Thoracic aorta (tissue), 2 donors: ENCODE measurements at places on chromosomes 6 and 20. TPM values are rescaled to one million over a fixed set of nuclear protein-coding genes. Genes with fewer than 3 reads are reported as not detected.

PI3 gene
- total RNA-seq: not detected

CRISP3 gene
- total RNA-seq: not detected

DNA sequence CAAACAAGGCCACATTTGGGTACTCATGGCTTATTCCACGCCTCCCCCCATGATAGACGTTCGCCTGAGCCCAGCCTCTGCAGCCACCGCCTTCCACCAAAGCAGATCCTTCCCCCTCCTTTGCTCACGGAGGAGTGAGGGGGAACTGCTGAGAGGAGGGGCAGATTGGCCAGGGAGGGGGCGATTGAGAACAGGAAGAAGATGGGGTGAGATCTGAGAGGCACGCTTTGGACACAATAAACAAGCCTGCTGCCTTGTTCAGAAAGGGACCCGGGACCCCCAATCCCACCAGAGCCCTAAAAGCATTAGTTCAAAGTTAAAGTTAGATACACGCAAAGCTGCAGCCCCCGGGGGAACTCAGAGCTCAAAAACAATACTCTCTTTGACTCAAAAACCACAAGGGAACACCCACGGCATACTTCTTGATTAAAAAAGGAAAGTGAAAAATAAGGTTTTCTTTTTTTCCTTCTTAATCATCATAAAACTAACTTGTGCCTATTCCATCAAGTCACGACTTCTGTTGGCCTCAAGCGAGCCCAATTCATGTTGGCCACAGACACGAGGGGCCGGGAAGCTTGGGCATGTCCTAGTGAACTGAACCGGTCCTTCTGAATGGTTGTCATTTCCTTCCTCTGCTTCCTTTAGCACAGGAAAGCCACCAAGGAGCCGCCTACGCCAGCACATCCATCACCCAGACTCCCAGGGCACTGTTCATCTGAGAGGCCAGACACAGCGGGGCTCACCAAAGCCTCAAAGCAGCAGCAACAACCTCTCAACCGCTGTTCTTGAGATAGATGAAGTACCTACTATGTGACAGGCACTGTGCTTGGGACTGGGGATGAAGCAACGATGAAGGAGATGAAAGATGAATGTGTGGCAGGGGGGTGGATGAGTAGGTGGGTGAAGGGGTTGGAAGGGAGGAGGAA lies 44.7 kb downstream of the NFATC2 start:
- DNase-seq: no peak

TMEM242 gene
- 7.3 TPM for total RNA-seq

- no peak for DNase-seq
These were observed 1.4 kb downstream of the DEFB132 start for GRCh38 chr20:258963-259362.

ADRM1 gene
- total RNA-seq: 98.8 TPM

DNA sequence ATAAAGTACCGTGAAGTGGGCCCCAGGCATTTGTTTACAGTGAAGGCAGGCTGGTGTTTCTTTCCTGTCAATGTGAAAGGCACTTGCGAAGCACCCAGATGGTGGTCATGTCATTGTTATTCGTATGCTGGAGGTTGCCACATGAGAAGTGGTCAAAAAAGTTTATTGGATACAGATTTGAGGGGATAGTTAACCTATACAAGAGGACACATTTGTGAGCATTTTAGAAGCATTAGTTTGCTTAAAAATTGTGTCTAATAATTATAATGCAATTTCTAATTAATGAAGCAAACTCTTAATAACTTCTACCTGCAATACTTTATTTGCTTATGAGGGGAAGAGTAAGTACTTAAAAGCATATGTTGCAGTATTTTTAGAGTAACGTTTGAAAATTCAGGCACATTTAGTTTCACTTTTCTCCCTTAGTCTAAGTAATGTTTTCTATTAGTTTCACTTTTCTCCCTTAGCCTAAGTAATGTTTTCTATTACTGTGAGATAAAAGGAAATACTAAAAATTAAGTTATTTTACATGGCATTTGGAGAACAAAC lies 120.7 kb upstream of the CLDN20 start:
- DNase-seq: no peak

DNA sequence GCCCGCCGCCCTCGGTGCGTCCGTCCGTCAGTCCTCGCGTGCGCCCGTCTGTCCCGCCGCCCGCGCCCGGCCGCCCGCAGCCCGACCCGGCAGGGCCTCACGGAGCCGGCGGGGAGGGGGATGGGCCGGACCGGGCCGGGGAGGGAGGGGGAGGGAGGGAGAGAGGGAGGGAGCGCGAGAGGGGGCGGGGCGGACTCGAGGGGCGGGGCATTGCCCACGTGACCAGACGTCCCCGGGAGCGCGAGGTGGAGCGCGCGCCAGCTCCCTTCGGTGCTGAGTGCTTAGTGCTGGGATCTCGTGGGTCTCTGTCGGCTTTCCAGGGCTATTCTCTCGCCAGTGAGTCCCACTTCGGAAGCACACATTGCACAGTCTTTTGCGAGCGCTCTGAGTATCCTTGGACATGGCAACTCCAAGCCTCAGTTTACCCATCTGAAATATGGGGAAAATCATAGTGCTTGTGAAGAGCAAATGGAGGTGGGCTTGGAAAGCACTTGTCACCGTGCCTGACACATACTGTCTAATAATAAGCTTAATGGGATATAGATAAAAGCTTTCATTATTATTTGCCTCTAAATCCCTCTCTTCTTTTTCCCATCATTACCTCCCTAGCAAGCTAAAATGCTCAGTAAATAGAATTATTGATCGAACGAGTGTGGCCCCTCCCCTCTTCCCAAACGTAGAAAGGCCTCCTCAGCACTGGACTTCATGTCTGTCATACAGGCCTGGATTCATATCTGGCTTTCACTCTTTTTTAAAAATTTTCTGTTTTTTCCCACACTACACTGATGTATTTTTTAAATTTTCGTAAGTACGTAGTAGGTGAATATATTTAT lies at the start of gene NCOA6:
Gene NCOA6, minus strand, starts transcription at position 122 of the 833 bp plus-strand sequence. CDS start 43,296 bp downstream, outside the sequence.
- DNase-seq: peak; percentile 61

TREM1 gene
- 11.7 TPM for total RNA-seq

DNA sequence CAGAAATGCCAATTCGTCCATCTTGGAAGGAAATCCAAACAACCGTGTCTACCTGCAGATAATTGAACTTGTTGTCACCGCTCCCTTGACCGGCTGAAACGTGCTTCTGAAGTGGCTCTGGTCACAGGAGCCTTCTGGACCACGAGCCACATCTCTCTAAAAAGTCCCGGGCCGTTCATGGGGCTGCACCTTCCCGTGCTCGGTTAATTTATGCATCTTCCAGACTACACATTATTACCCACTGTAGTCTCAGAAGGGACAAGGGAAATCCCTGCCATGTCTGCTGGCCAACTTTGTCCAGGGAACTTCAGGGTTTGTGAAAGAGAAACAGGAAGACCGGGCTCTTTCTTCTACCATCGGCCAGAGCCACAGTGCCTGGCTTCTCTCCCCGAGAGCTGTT lies 63.4 kb upstream of the MPC1 start:
- no peak for DNase-seq

ADGRF4 gene
- total RNA-seq: not detected

- no peak for DNase-seq
These were observed 69.6 kb downstream of the PHACTR2 start for GRCh38 chr6:143747347-143747842.

GRCh38 chr20:53736757-53737395 lies 143.2 kb upstream of the ZNF217 start:
- DNase-seq: no peak

GRCh38 chr6:14612016-14612980 lies 494.7 kb downstream of the CD83 start:
- DNase-seq: no peak

- DNase-seq: no peak
These were observed 556.6 kb downstream of the DOK5 start for GRCh38 chr20:55031971-55032370.

DEF6 gene
- 7.6 TPM for total RNA-seq

GRCh38 chr20:51837876-51838420 lies 35.6 kb upstream of the SALL4 start:
- DNase-seq: no peak

CPXM1 gene
- not detected for total RNA-seq

GRCh38 chr6:82569022-82569421 lies 205.4 kb downstream of the TPBG start:
- no peak for DNase-seq

DNA sequence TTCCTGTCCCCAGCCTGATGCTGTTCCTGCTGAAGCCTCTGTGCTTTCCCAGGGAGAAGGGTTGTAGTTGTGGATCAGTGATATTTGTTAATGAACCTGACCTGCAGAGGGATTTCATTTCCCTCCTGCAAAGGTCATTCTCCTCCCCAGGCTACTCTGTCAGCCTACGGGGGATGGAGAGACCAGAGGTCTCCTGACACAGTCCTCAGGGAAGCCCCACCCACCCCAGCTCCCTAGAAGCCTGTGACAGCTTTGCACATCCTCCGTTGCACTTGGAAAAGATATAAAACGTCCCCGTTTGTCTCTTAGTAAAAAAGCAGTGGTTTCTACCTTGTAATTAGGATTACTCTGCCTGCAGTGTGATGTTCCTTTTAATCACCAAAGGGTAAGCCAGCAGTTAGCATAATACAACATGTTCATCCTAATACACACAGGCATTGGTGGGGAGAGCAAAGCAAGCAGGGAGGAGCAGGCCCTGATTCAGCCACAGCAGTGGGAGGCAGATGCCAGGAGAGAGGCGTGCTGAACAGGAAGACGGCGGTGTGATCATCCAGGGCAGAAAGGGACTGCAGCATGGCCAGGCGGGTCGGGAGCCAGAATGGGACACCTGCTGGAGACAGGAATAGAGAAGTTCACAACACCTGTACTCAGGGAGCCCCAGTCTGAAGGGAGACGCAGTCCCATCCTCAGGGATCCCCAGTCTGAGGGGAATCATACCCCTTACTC lies 293.5 kb downstream of the LRFN2 start:
- no peak for DNase-seq
